Activated CD8-positive, alpha-beta memory T cell treated with anti-CD3 and anti-CD28 coated beads, Interleukin-2, amount 50 U/mL, for 4 hours (primary cell): ENCODE measurements at places on chromosomes 11 and 22.

GRCh38 chr11:110530900-110531741 is 101.4 kb downstream of the FDX1 start:
- no peak for DNase-seq

DNA sequence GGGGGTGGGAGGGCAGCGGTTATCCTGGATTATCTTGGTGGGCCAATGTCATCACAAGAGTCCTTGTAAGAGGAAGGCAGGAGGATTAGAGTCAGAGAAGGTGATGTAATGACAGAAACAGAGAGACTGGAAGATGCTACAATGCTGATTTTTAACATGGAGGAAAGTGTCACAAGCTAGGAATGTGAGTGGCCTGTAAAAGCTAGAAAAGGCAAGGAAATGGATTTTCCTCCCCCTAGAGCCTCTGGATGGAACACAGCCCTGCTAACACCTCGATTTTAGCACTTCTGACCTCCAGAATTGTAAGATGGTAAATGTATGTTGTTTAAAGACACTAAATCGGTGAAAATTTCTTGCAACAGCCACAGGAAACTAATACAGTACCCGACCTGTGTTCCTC is 109.3 kb downstream of the MN1 start:
- DNase-seq, result no peak

GRCh38 chr11:94675239-94675638 is 92.9 kb upstream of the AMOTL1 start:
- DNase-seq, result no peak

DNA sequence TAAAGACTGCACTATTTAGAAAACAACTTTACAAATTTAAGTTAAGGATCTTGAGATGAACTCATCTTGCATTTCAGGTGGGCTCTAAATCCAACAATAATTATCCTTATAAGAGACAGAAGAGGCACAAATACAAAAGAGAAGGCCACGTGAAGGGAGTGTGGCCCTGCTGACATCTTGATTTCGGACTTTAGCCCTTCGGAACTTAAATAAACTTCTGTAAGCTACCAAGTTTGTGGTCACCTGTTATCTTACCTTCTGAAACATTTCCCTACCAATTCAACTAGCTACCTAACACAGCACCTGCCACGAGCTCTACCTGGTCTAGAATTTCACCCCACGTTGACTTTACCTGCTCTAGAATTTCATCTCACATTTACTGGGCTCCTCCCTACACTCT is 42.9 kb upstream of the ARHGAP32 start:
- DNase-seq, result no peak

DNA sequence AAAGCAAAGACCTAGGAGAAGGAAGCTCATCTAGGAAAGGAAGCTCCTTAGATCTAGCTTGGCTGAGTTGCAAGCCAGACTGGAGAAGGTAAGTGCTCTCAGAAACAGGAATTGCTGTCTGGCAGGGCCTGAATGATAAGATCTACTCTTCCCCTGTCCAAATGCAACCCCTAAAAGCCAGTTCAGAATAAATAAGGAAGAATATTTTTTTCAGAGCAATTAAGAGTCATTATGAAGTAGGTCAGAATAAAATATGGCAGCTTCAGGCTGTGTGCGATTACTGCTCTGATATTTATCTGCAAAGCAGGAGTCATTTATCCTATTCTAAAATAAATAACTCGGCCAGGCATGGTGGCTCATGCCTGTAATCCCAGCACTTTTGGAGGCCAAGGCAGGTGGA is 82.1 kb downstream of the PIWIL4 start:
- no peak for DNase-seq

DNA sequence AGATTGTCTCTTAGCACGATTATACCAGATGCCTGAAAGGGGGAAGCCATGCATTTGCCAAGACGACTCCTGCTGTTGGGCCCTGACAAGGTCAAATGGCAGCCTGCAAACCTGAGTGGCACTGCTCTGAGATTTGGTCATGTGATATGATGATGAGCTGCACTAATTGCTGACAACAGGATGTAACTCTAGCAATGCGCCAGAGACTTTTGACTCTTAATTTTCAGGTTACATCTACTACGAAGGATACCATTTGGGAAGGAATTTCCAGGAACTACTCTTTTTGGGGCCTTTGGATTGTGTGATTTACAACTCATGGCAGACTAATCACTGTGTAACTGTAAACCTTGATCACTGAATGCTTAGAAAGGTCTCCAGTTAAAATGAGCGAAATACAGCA is 13.1 kb downstream of the TREH start:
- no peak for DNase-seq

- no peak for DNase-seq
These were observed 213.4 kb upstream of the SYN3 start for GRCh38 chr22:33271390-33272161.
